ENCODE measurements at places on chromosomes 1 and 21.
A peak's percentile ranks its signal among the peaks of the same experiment; 100 is the strongest.

GRCh38 chr1:175911138-175911537 lies 167.7 kb upstream of the TNR start:
- no peak for DNase-seq

GRCh38 chr1:185318431-185319138 lies 1.5 kb upstream of the IVNS1ABP start:
- DNase-seq, result no peak

GRCh38 chr1:181483285-181484195 lies at the start of gene CACNA1E:
Gene CACNA1E, plus strand, starts transcription at chr1:181483517. Its CDS starts 228 bp downstream, at chr1:181483745.
- DNase-seq, result no peak

DNA sequence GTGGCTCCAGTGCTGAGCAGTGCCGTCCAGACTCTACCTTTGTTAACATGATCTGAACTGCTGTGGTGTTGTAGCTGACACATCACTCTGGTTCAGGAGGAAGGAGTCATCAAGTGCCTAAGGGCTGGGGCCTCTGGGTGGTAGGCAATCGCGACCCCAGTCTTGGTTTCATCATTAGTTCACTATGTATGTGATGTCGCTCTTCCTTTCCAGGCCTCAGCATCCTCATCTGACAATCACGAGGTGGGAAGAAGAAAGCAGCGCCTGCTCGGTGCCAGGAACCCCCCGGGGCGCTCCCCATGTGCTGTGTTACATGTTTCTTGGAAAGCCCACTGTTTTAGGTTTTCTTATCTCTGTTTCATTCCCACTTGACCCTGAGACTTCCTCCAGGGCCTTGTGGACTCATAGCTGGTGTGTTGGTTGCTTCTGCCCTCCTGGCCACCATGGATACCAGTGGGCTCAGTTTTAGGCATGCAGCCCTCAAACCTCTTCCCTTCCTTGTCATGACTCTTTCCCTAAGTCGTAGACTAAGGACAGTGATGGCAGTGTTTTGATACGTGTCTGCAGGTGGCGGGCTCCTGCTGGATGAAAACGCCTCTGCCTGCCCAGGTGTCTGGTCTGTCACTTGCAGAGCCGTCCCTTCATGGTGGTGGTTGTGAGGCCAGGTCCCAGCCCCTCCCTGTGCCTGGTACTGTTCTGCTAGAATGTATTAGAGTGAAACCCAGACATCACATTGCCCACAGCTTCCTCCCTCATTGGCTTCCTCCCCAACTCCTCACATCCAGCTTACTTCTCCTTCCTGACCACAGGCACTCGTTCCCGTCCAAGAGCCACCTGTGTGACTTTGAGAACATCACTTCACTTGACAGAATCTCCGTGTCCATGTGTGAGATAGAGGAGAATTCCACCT lies 17.2 kb upstream of the FOXO6 start:
- DNase-seq, result no peak

DNA sequence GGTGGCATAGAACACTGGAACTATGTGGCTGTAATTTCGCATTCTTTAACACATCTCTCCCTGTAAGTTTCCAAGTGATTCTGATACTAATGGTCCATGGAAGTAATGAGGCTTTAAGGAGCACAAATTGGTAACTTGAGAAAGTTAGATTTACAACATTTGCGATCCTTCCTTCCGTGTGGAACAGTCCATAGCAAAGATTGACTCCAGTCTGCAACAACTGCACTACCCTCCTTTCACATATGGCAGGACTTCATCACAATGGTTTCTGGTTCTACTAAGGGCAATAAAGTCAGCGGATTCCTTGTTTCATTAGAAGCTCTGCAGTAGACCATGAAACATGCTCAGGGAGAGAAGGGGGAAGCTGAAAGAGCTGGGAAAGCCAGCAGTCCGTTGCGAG lies 261.2 kb downstream of the RGS7 start:
- no peak for DNase-seq

DNA sequence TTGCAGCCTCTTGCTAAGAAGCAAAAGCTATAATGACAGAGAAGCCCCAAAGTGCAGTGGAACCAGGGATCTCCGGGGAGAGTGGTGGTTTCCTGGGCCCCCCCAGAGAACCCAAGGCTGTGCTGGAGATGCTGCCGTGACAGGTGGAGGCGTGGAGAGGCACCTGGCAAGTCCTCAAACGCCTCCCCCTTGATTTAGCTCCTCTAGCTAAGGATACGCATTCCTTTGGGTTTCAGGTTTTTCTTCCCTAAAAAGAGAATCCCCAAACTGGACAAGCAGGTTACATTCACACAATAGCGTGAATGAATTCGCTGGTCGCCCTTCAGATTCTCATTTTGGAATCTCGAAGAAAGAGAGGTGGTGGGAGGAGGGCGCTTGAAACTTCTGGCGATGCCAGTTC lies 853 bp upstream of the ATP1A1 start:
- no peak for DNase-seq

GRCh38 chr1:116931016-116931918 lies 21.6 kb downstream of the PTGFRN start:
- DNase-seq, result no peak

DNA sequence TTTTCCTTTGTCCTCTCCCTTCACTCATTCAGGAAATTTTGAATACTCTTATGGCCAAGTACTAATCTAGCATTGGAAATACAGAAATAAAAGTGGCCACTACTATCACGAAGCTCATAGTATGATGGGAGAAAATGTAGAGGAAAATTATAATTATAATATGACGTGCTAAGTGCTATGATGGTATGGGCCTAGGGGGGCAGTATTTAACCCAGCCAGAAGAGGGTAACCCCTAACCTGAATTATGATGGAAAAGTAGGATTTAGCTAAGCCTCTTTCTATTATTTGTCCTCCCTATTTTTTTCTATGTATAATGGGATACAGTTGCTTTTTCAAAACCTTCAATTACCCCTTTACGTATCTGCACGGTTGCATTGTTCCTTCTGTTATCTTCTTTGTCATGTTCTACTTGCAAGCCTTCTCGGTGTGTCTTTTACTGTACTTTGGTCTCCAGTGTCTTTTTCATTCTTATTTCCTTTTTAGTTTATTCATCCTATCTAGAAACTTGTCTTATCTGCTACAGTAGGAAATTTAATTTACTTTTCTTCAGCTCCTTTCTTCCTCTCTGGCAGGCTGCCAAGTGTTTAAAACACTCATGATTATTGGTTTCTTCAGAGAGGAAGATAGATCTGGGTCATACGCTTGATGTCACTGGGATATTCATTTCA lies 88.8 kb upstream of the GPR52 start:
- peak; percentile 7 for DNase-seq

DNA sequence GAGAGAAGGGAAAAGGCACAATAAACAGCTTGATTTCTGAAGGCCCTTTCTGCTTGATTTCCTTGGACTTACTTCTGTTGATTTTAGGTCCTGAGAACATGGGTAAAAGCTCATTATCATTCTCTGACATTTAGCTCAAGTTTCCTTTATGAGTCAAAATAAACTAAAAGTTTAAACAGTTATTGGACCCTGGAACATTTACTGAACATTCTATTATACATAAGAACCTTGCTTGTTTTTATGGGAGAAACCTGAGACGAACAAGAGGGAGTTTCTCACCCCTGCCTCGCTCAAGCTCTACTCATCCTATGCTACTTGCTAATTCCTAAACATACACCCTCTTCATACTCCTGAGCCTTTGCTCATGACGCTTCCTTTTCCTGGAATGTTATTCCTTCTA lies 538.3 kb upstream of the PKN2 start:
- DNase-seq, result no peak

DNA sequence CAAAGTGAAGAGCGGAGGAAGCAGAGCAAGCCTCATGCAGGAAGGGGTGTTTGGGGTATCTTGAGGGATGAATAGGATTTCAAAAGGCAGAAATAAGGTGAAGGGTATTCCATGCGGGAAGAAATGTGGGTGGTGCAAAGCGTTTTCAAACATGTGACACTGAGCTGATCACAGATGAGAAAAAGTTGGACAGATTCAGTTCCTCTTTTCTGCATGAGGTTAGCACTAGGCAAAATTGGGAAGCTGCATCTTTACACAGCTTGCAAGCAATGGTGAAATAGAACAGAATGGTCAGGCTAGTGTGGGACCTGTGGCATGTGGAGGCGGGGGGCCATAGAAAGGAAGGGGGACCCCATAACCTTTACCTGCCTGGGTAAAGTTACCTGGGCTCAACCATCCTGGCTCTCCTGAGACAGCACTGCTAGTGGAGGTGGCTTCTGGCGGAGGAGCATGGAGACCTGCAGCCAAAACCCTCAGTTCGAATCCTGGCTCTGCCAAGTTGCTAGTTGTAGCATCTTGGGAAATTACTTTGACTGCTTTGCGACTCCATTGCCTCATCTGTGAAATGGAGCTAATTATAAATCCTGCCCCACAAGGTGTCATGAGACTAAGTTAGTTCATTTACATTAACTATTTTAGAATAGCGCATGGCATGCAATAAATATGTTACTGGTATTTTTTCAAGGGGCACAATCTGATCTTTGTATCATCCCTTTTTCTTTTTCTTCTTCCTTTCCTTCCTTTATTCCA lies 16.4 kb downstream of the KCNA10 start:
- DNase-seq, result no peak

DNA sequence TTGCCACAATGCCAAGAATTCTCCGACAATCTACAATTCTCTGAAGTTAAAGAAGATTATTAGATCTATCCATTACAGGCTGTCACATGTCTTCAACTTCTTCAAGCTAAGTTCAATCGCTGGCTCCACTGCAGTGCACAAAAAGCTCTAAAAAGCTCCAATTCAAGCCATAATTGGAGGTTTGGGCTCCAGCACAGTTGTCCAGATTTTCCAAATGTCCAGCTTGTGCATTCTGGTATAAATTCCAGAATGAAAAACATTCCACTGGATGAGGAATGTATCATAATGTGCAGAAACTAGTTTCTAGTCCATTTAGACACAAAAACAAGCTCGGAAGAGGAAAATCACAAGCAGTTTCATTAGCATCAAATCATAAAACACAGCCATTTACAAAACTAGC lies 138.6 kb downstream of the NRIP1 start:
- DNase-seq, result peak; percentile 33

GRCh38 chr1:56526571-56527174 lies 52.7 kb downstream of the PLPP3 start:
- DNase-seq, result no peak

- no peak for DNase-seq
Observed at GRCh38 chr1:81550753-81551152, 250.0 kb upstream of the ADGRL2 start.

Measured in muscle of back (tissue), 13 donors.